ENCODE measurements at places on chromosomes 6 and 20. TPM values are rescaled to one million over a fixed set of nuclear protein-coding genes. Genes with fewer than 3 reads are reported as not detected.

DNA sequence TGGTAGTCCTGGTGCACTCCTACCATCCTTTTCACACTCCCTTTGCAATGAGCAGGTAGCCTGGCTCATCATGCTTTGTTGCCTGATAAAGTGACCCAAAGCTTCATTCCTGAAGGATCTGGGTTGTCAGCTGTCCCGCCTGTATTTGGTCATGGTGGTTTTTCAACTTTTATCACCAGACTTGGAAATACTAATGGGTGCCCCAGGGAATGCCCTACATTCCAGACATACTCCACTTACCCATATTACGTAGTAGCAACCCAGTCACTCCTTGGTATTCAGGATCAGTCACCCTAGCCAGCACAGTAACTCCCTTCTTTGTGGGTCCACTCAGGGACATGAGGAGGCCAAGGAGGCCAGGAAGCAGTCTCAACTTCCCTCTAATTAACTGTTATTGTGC, 199.2 kb downstream of the MAFB start:
- no peak for DNase-seq

DNA sequence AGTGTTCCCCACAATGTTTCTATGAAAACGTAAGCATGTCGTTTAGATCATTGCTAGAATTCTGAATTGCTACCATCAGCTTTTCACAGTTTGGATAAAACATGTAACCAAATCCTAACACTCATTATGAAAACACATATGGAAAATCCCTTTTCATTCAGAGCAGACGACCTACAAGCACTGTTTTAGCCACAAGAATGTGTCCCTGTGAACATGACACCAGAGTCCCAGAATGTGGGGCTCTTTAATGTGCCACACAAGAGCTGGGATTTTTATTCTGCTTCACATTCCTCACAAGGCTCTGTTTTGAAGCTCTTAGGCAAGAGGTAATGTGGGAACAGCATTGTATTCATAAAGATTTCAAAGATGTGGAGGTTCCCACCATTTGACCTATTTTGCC, 141.1 kb upstream of the CITED2 start:
- DNase-seq: no peak

GRCh38 chr6:30494291-30494861, 5.1 kb downstream of the HLA-E start:
- DNase-seq: no peak

GRCh38 chr6:130119211-130119610, 100.8 kb downstream of the L3MBTL3 start:
- DNase-seq: no peak

- DNase-seq: no peak
These were observed 158.7 kb upstream of the RSPO3 start for GRCh38 chr6:126959765-126960164.

DNA sequence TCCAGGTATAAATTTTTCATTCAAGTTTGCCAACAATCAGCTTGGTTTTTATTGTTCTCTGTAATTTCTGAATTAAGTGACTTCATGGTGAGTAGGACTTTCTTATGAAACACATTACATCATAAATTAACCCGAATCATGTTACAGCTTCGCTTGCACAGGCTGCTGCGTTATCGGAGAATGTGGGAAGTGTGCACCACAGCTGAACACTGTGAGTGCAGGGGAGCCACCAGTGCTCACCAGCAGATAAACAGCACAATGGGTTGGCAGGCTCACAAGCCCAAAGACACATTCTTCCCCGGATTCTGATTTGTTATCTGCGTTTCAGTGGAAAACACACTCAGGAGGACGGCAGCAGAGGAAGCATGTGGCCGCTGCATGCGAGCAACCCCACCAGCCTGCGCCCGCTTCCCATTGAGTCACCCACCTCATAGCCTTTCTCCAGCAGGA, 121.1 kb downstream of the GMDS start:
- DNase-seq: peak; percentile 89

DNA sequence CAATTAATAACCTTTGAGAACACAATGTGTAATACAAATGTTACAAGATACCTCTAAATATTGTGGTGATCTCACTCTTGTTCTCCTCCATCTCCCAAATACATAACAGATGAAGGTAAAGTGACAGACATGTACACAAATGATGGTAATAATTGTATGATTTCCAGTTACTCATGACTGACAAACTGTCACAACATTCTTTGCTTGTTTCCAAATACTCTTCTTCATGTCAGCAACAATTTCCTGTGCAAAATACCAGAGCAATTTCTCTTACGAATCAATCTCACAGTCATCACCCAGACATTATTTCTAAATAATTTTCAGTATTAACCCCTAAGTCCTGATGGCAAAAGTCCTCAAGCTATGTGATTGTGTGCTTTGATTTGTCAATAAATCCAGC, 92.9 kb downstream of the RPS12 start:
- DNase-seq: no peak

- DNase-seq: no peak
These were observed 41.5 kb upstream of the GJA1 start for GRCh38 chr6:121393731-121394505.

DNA sequence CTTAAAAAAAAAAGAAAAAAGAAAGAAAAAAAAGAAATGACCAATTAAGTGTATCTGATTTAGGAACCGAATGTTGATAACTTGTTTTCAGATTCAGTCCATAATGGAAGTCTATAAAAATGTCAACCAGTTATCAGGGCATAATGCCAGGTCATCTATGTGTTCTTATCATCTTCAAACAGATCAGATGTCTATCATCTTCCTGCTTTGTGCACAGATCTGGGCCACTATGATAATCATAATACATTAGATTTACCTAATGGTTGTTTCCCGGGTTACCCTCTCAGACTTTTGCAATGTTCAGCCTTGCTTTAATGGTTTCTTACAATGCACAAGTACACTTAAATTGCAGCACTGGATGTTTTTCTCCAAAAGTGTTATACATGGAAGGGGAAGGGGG, 100.6 kb downstream of the NKAIN2 start:
- DNase-seq: no peak

GRCh38 chr6:46781478-46782378, 11.5 kb upstream of the MEP1A start:
- peak; percentile 34 for DNase-seq

DNA sequence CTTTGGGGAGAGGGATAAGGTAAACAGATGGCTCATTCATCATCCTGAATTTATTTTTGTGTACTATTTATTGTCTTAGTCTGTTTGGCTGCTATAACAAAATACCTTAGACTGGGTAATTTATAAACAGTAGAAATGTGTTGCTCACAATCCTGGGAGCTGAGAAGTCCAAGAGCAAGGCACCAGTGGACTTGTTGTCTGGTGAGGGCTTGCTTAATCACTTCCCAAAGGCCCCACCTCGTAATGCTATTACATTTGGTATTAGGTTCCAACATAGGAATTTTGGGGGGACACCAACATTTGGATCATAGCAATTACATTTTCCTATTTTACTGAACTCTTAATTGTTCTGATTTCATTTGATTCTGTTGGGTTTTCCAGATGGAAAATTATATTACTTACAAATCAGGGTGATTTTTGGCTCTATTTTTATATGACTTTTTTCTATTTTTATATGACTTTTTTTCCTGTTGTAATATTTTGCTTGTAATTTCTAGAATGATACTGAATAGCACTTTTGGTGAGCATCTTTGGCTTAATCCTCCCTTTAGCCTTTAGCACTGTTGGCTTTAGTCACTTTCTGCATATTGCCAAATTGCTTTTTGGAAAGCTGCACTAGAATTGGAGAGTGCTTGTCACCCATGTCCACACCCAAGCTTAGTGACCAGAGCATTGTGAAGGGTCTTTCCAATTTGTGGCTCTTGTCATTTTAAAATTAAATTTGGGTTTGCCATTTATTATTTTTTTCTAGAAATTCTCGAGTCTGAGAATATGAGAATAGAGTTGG, 43.7 kb upstream of the TULP4 start:
- no peak for DNase-seq

GRCh38 chr6:110541701-110542309, 65.4 kb upstream of the SLC22A16 start:
- no peak for DNase-seq

DNA sequence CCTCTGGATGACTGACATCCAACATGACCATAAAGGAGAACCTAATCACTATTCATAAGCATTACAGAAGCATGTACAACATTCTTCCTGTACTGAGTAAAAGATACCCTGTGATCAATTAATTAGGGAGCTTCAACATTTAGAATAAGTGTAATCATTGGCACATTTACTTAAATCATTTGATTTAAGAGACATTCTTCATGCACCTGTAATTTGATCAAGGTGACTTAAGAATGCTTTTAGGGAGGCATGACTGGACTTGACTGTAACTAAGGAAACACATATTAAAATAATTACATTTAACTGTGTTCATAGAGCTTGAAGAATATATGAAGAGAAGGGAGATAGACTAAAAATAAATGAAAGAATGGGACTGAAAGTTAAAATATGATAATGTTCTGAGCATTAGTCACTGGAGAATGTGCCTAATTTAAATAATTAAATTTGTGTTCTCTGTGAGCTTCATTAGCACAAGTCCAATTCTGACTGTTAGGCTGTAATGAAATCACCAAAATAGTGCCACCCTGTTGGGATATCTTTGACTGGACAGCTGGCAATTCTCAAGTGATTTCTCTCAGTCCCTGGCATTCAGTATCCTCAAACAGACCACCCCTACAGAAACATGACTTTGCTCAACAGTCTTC, 295.5 kb upstream of the ADGRB3 start:
- DNase-seq: no peak

GRCh38 chr6:107625264-107625663, 135.3 kb downstream of the SOBP start:
- DNase-seq: no peak

DNA sequence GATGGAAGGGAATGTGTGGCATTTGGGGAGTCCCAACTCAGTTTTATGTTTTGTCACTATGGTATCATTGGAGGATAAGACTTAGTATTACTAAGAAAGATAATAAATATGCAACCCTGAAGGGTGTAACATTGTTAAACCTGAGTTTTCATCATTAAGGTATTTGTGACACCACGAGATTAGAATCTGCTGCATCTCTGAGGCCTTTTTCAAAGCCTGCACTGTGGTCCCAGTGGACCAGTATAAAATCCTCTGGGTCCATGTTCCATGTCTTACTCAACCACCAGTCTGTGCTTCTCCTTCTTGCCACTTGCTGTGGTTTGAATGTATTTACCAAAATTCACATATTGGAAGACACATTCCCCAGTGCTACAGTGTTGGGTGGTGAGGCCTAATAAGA, 130.6 kb downstream of the TBX18 start:
- no peak for DNase-seq

The PROKR2 gene
- total RNA-seq: not detected

The RIN2 gene
- total RNA-seq: 143 TPM

The MROH8 gene
- total RNA-seq: 3.5 TPM

The LST1 gene
- total RNA-seq: 0.87 TPM

The C2 gene
- not detected for total RNA-seq

The C6orf118 gene
- not detected for total RNA-seq

The EIF6 gene
- 200 TPM for total RNA-seq

The ADAM33 gene
- not detected for total RNA-seq

The TP53TG5 gene
- total RNA-seq: not detected
